ENCODE measurements at places on chromosomes 3 and 15.

GRCh38 chr3:44525060-44525459, 29.9 kb upstream of the ZKSCAN7 start:
- no peak for DNase-seq

- no peak for DNase-seq
Observed at GRCh38 chr3:177591379-177591778, 394.1 kb upstream of the TBL1XR1 start.

DNA sequence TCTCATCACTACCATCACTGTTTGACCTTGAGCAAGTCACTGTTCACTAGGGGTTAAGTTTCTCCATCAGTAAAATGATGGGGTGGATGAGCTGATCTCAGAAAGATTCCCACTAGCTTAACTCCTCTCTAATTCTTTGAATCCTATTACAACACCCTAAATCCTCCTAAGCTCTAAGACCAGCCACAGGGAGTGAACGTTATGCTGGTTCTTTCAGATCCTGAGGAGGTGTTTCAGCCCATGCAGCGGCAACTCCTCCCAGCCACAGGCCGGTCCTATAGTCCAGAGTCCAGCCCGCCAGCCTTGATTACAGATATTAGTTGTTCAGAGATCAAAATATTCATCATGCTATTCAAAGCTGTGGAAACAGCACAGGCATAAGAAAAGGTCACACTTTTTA, 15.1 kb downstream of the MB21D2 start:
- DNase-seq, result no peak

- DNase-seq, result no peak
Observed at GRCh38 chr15:62118520-62119226, 46.4 kb downstream of the C2CD4B start.

- DNase-seq, result no peak
Observed at GRCh38 chr3:98577178-98577895, 16.1 kb downstream of the CPOX start.

DNA sequence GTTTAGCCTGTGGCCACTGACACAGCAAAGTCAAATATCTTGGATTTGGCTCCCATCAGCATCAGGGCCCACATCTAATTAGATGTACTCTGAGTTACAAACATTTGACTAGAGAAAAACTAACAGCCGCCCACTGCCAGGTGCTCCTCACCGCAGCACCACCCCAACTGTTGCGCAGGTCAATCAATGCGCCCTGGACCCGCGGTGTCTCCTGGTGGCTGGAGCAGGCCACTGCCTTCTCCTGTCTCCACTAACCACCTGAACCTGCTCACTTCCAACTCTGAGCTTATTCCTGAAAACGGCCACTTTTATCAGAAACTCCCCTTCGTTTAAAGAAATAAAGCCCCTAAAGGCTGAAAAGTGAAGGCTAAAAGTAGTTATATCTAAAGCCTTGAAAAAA, 4.3 kb downstream of the RIOX2 start:
- DNase-seq, result no peak

DNA sequence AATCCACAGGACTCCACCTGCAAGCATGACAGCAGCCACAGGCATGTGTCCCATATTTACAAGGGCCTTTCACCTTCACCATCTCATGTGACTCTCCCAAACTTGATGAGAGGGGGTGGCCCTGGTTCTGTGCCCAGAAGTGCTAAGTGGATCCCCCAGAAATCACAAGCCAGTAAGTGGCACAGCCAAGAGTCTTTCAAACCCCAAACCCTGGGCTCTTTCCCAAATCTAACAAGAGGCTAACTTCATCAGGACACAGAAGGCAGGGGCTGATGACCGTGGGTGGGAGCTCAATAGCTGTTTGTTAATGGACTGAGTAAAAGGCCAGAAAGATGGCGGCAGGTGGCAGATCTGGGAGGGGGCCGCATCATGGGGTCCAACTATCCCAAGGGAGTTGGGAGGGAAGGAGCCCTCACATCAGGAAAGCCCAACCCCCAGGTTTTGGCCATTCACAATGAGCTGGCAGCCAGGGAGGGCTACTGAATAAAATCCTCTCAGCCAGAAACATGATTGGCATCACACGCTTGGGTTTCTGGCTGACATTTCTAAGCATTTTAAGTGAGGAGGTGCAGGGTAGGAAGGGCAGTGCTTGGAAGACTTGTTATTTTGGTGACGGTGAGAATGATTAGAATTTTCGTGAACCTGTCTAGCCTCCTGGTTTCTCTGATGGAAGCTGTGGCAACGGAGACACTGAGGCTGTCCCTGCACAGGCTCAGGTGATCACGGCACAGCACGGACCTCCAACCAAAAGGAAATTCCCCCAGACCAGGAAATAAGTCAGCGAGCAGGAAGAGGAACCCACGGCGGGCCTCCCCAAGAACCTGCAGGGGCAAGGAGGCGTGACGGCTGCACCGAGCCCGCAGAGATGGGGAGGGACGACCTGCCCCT, 109.3 kb downstream of the OXNAD1 start:
- DNase-seq, result no peak

DNA sequence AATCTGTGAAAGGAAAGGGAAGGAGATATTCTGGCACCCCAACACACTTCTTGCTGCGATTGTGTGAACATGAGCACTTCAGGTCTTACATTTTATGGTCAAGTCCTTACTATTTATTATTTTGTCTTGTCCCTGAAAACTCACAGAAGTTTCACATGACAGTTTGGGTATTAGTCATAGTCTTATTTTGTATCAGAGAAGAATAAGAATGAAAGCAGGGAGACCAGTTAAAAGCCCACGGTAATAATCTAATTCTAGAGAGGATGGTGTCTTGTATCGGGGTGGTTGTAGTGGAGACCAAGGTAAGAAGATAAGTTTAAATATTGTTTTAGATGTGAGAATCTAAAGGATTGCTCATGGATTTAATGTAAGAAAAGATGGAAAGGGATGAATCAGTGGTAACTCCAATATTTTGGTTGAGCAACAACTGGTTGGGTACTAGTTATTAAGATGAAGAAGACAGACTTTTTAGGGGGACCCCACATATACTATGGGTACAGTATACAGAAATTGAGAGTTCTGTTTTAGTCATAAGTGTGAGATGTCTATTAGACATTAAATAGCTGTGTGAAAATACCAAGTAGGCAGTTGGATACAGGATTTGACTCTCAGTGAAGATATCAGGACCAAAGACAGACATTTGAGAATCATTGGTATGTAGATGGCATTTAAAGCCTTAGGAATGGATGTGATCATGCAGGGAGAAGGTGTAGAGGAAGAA, 227.6 kb downstream of the MFSD1 start:
- DNase-seq, result no peak

DNA sequence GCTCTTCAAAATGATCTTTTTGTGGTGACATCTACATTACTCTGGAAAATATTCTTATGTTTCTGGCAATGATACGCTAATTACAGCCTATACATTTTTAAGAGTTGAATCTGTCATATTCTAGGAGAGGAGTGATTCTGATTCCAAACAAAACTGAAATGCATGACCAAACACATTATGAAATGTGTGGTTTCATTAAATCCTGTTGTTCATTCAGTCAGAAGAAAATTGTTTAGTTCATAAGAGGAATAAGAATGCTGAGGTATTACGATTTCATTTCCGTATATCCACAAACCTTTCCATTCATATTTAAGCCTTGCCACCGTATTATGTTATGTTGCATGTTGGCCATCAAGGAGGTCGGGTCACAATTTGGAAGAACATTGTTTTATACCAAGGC, 345.1 kb downstream of the FEZF2 start:
- no peak for DNase-seq

GRCh38 chr3:101780661-101781060, 1.6 kb downstream of the NXPE3 start:
- no peak for DNase-seq

DNA sequence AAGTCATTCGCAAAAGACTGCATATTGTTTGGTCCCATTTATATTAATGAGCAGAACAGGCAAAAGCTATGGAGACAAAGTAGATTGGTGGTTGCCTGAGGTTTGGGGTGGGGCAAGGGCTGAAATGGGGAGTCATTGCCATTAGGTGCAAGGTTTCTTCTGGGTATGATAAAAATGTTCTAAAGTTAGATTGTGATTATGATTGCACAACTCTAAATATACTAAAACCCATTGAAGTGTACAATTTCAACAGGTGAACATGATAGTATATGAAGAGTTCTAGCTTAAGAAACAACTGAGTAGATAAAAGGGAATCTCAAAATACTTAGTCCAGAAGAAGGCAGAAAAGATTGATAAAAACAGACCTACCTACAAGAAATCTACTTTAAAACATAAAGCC, 56.7 kb downstream of the PAK2 start:
- no peak for DNase-seq

DNA sequence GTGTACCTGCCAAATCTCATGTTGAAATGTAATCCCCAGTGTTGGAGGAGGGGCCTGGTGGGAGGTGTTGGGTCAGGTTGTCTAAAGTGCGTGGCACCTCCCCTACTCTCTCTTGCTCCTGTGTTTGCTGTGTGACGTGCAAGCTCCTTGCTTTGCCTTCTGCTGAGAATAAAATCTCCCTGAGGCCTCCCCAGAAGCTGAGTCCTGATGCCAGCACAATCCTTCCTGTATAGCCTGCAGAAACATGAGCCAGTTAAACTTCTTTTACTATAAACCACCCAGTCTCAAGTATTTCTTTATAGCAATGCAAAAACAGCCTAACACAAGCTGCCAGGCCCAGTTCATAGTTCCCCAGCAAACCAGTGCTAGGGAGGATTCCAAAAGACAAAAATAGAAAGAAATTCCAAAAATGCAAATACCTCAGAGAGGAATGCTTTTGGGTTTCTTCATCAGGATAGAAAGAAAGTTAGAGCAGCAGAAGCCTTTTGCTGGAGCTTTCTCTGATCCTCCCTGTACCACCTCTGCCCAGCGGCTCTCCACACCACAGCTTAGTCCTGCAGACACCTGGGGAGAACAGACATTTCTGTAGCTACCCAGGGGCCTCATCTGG, 25.9 kb upstream of the CDV3 start:
- DNase-seq, result no peak

DNA sequence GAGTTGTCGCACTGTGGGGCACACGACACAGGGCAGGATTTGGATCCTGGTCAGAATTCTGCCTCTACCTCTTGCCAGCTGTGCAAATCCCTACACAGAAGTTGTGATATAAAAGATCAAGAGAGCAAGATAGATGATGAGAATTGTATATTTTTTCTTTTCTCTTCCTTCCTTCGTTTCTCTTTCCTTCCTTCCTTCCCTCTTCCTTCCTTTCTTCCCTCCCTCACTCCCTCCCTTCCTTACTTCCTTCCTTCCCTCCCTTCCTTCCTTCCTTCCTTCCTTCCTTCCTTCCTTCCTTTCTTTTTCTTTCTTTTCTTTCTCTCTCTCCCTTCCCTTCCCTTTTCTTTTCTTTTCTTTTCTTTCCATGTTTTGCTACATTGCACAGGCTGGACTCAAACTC, 12.0 kb upstream of the AHSG start:
- DNase-seq, result no peak

GRCh38 chr3:180430896-180431295, 171.1 kb upstream of the TTC14 start:
- no peak for DNase-seq

- DNase-seq, result no peak
Observed at GRCh38 chr3:129442486-129442885, 2.5 kb downstream of the IFT122 start.

- DNase-seq, result no peak
Observed at GRCh38 chr15:55649058-55649423, 60.9 kb upstream of the PYGO1 start.

- DNase-seq, result no peak
Observed at GRCh38 chr3:104190681-104191080, 1176.0 kb upstream of the ALCAM start.

DNA sequence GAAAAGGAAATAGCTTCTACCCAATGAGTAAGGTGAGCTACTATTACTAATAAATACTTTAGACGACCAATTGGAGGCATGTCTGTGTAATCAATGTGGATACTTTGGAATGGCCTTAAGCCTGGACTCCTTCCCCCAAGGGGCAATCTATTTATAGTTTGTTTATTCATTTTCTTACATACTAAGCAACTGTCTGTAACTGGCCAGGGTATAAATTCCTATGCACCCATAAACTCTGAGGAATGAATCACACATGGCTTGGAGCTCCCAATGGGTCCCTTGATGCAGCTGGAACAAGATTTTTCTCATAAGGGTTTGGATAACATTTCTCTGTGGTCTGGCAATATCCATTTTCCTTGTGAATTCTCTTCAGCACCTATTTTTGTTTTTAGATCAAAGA, 506.8 kb downstream of the EDEM1 start:
- DNase-seq, result no peak

DNA sequence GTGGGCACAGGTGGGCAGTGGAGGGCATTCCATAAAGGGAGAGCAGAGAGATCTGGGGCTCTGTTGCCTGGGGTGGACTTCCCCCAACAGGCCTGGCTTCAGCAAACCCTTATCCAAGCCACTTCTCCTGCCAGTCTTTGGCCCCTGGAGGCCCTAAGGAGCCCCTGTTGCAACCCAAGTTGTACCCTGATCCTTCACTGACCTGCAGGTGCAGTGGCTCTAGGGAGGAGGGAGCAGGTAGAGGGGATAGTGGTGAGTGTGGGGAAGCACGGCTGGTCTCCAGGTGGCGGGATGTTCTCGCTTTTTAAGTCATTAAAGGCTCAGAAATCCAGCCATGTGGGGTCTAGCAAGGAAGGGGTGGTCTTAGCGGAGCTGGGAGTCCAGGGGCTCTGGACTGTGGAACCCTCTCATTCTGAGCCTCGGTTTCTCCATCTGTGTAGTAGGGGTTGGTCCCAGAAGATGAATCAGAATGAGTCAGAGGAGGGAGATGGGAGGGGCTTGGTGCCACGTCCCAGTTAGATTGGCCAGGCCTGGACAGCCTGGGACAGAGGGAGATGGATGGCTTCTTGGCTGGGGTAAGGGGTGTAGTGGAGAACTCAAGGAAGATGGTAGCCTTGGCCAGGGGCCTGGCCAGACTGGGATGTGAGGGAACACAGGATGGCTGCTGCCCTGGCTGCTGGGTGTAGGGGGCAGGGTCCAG, 2.6 kb downstream of the ZBTB47 start:
- no peak for DNase-seq

DNA sequence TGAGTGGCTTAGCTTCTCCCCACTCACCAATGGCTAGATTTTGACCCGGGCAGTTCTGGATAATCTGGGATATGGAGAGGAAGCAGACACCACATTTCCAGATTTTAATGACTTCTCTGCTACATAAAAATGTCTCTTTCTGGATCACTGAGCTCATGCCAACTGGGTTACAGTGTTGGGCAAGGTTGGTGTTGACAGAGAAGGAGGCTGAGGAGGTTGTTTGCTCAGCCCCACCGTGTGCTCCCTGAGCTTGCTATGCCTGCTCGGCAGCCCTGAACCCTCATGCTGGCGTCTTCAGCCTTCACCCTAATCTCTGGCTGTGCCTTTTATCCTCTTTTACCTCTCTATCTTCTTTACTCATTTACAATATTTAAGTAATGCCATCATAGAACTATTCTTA, 53.0 kb upstream of the KPNA4 start:
- DNase-seq, result no peak
